Activated CD8-positive, alpha-beta memory T cell treated with anti-CD3 and anti-CD28 coated beads for 1 hour (primary cell): ENCODE measurements at places on chromosomes 1 and 21.

DNA sequence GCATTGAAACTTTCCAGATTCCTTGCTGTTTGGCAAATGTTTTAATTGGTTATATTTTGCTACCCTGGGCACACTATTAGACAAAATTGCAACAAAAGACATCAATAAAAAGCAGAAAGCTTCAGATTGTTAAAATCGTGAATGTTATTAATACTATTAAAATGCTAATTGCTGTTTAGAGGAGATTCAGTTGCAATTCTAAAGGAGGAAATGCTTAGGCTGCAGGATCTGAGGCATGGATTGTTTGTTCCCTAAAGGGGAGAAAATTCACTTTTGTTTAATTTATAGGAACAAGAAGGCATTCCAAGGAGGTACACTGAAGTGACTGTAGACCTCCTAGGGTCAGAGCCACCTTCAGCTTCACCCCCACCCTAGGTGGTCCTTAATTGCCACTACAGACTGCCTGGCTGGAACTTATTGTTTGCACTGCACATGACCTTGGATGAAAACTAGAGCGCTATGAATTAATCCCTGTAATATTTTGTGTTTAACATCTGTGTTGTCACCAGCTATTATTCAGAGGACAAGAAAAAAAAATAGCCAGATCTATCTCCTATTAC, 1266.9 kb upstream of the ADGRL2 start:
- no peak for DNase-seq

DNA sequence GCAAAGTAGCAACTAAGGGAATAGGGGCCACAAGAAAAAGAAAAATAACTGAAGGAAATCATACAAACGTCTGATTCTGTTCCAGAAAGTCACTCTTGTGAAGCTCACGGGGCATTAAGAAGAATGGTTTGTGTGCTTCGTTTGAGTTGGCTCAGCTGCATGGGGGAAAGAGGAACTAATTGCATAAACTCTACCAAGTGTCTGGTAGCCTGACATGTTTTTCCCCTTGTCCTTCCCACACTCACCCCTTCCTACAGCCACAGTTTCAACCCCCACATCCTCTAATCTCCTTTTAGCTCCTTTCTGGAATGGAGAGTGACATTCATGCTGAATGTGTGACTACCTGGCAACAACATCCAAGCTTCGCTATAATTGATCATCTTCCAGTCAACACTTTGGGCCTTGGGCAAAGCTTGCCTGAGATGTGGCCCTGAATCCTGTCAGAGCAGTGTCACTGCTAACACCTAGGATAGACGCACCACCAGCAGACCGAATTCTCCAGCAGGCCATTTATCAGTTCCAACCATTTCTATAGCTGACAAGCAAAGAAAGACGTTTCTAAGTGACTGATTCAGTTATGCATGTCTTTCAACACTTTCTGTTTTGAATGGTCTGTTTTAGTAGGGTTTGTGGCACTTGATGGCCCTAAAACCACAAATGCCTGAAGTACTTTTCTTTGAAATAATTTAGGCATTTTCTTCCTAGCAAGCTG, 439.6 kb downstream of the TTLL7 start:
- no peak for DNase-seq

DNA sequence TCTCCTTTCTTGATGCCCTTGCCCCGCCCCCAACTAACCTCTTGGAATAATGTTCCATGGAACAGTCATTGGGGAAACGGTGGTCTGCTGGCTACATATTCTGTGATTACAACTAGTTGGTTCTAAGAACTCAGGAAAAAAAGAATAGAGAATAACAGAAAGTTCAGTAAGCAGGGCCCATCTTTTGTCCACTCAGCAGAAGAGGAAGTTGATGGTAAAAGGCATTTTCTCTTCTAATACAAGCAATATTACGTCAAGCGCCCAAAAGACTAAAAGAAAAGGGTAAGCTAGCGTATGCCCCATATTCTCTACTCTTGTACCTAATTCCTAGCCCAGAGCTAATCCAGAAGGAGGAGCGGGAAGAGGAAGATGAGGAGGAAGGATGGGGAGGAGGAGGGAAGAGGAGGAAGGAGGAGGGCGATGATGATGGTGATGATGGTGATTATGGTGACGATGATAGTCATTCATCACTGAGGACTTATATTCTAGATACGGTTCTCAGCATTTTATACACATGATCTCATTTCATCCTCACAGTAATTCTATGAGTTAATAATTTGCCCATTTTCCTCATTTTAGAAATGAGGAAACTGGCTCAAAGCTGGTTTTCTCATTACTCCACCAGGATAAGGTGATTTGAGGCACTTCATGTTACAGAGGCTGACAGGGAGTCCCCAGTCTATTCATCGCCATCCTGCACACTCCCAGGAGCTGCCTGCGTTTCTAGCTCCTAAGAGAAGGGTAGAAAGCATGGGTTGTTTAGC, 76.6 kb upstream of the EFHD2 start:
- no peak for DNase-seq

GRCh38 chr1:38831731-38832369, 27.7 kb downstream of the RRAGC start:
- DNase-seq, result no peak

- no peak for DNase-seq
Observed at GRCh38 chr1:234975122-234975940, 153.3 kb downstream of the TOMM20 start.

DNA sequence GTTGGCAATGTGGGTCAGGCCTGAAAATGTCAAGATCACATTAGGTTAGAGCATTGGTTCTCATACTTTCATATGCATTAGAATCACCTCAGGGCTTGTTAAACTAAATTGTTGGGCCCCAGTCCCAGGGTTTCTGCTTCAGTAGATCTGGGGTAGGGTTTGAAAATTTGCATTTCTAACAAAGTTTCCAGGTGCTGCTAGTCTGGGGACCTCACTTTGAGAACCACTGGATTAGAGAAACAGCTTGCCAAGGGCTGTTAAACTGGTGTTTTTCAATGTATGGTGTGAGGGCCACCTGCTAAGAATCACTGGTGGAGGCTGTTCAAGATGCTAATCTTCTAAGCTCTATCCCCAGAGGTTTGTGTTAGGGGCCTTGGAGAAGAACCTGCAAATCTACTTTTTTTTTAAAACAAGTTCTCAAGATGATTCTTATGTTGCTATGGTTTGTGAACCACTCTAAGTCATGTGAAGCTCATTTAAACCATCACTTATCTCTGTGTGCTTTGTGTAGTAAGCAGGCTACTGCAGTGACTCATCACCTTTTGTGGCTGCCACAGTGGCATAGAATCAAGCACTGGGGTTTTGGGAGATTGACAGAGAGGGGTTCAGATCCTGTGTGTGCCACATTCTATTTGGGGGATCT, 152.2 kb downstream of the S1PR1 start:
- no peak for DNase-seq

DNA sequence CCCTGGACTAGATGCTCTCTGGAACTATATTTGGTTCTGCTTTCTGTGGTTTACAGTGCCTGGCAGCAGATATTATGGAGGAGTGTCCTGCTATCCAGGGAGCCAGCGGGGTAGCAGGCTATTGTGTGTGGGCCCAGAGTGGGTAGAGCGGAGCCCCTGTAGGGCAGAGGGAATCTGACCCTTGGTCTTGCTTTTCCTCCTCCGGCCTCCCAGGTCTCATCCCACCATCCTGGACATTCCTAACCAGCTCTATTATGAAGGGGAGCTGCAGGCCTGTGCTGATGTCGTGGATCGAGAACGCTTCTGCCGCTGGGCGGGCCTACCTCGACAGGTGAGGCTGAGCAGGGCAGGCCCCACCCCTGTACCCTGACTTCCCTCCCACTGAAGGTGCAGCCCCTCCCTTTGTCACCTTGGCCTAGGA, 9.1 kb downstream of the RHOC start:
- DNase-seq, result no peak

- DNase-seq, result no peak
Observed at GRCh38 chr1:1210726-1211540, 3.0 kb downstream of the TNFRSF4 start.

DNA sequence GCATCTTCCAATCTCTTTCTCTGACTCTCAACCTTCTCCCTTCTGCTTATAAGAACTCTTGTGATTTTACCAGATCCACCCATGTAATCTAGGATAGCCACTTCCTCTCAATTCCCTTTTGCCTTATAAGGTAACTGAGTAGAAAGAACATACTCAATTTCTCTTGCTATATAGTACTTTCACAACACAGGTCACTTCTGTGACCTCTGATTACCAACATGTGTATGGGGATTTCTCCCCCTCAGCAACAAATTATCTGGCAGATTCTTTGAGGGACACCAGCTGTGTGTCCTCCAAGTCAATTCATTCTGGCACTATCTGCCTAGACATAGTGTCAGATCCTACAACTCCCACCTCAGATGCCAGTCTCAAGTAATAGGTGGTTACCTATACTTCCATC, 62.5 kb downstream of the IL23R start:
- DNase-seq, result no peak

- DNase-seq, result no peak
Observed at GRCh38 chr1:202002507-202002906, 7.9 kb upstream of the ELF3 start.

GRCh38 chr1:44113095-44113609, 5.5 kb upstream of the KLF17 start:
- no peak for DNase-seq

DNA sequence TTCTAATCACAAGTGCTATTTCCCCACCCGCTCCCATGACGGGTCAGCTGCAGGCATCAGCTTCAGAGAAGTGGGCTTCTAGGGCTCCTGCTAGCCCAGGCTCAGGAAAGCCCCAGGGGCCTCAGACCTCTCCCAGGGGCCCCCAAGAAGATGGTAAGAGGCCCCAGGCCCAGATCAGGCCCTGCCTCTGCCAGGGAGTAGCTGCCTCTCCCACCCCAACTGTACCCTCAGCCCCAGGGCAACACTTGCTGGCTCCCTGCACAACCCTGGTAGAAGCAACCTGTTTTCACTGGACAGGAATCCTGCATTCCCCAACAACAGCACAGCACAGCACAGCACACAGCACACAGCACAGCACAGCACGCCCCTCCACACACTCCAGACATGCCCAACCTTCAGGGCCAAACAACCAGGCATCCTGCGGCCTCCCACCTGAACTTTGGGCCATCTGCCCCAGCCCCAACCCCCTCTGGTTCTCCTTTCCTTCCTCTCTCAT, 6.5 kb downstream of the BLACAT1 start:
- DNase-seq, result no peak

GRCh38 chr1:53766194-53766742, 27.3 kb upstream of the GLIS1 start:
- no peak for DNase-seq

GRCh38 chr1:187237542-187237941, 408.8 kb downstream of the PLA2G4A start:
- no peak for DNase-seq

DNA sequence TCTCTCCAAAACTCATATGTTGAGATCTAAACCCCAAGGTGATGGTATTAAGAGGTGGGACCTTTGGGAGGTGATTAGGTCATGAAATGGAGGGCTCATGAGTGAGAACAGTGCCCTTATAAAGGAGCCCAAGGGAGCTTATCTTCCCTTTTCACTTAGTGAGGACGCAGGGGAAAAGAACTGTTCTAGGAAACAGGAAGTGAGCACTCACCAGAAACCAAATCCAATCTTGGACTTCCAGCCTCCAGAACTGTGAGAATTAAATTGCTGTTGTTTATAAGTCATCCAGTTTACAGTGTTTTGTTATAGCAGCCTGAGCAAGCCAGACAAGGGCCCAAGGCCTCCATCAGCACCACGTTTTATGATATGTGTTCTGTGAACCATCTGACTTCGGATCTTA, 60.3 kb upstream of the LRRC8D start:
- DNase-seq, result no peak

DNA sequence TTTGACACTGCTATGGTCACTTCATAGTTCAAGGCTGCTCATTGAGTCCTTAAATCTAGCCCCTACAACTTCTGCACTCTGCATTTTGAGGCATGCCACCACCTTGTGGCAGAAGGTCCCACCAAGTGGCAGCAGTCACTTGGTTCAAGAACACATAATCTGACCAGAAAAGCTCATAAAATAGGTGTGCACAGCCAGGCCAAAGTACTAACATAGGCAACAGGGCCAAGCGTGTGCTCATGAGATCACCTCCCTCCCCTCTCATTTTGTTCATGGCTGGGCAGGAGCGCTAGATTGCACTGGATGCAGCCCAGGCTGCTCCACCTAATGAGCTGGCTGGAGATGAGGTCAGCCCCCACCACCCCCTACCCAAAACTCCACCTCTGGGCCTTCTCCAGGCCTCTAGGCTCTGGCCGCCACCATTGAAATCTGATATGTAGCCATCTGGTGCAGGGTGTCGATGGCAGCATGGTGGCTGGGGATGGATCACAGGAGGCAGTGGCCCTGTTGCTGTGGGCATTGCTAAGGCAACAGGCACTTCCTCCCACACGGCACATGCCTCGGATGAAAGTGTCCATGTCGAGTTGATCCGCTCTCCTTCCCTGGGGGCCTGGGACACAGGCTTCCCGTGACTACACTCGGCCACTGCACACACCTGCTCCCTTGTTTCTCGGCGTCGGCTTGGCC, 193.2 kb downstream of the TRABD2B start:
- DNase-seq, result no peak

DNA sequence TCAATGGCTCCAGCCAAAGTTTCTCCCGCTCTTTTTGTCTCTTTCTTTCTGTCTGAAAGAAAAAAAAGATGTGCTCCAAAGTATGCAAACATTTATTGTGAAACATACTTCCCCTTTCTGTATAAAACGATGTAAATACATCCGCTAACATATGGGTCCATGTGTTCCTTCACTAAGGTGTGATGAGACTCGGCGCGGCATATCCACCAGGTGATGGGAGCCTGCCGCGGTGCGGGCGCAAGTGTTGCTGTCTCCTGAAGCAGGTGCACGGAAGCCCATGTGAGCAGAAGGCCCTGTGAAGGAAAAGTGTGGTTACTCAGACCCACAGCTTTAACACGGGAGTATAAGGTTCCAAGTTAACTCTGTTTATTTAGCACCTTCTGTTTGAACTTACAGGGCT, 466.6 kb upstream of the C1orf87 start:
- no peak for DNase-seq

DNA sequence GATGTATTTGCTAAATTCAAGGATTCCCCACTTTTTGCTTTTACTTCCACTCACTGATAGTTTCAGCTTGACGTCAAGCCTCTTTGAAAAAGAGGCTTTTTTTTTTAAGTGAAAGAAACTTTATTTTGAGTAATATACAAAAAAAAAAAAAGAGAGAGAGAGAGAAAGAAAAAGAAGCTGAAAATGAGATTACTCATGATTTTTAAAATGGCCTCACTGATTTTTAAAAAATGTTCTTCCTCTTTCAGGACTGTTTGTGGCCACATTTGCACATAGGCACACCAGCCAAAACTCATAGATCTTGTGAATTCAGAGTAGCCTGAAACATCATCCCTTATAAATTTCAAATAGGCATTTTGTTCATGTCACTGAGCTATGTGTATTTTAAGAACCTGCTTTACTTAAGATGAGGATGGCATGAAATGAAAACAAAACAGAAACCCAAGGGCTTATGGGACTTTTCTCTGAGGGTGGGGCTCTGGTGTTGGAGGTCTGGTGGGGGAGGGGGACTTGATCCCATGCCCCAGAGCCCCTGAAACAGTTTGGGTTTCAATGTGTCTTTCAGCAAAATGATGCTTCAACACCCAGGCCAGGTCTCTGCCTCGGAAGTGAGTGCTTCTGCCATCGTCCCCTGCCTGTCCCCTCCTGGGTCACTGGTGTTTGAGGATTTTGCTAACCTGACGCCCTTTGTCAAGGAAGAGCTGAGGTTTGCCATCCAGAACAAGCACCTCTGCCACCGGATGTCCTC, 6.1 kb downstream of the ATF3 start:
- no peak for DNase-seq
